Caki2 (cell line): ENCODE measurements at places on chromosomes 5 and 9.

- peak; percentile 10 for DNase-seq
Measured at GRCh38 chr9:108953983-108954574, 19.9 kb downstream of the ABITRAM start.

DNA sequence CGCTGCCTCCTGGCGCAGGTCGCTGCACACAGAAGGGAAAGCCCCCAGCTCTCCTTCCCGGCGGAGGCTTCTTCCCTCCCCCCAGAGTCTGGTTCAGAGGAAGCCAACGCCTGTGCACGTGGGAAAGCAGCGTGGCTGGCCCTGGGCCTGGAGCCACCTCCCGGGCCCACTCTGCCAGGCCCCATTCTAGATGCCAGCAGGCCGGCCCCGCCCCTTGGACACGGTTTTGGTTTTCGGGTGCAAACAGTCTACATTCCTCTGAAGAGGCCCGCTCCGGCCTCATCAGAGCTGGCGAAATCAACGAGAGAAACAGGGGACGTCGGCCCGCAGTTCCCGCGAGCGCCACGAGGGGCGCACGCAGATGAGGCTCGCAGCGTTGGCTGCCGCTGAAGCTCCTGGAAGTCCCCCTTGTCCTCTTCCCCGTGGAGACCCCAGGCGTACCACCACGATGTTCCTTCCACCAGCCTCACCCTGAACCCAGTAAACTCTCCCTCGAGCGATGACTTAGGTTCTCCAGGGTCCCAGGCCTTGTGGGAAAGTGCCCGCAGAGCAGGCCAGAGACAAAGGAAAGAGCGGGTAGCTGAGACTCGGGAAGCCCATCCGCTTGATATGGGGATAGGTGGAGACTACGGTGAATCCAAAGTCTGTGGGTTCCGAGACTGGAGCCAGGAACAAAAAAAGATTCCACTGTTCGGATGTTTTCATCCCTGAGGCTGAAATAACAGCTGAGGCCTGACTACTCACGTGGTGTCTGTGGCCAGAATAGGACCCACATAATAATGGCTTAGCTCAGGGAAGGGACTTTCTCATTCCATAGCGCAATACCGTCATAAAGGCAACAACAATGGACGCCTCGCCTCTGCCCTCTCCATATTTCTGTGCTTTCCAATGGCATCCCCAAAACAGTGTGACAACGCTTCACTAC lies 64.2 kb downstream of the KLF4 start:
- DNase-seq: peak; percentile 91

GRCh38 chr5:2992806-2993205 lies 241.3 kb upstream of the IRX2 start:
- no peak for DNase-seq

DNA sequence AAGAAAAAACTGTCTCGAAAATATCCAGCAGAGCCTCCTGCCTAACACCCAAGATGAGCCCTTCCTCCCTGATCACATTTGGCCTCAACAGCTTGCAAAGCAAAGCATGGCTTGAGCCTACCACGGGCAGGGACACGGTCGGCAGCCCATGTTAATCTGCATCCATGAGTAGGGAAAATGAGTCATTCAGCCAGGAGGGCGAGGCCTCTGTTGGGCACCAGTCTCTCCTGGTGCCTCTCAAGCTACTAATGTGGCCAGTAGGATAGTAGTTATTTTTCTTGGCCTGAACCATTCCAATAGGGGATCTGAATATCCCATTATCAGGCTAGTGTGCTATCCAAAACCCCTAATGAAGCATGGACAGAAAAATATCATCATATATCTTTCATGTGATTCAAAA lies 43.0 kb upstream of the SHB start:
- DNase-seq: peak; percentile 45

GRCh38 chr5:75567710-75568109 lies 43.5 kb upstream of the ANKDD1B start:
- DNase-seq: peak; percentile 57

DNA sequence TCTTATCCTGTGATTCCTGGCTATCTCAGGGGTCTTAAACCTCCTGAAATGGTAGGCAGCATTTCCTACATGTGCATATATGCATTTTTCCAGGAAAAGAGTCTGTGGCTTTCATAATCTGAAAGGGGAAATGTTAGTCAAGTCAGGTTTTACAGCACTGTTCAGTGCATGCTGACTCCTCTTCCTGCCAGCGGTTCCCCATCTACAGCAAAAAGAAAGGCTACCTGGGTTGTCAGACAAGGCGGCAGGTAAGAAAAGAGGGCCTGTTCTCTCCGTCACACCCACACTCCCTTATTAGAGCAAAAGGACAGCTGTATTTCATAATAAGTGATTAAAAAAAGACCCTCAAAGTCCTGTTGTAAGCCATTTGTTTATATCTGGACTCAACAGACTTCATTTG lies 4.3 kb upstream of the SPATA6L start:
- DNase-seq: no peak

DNA sequence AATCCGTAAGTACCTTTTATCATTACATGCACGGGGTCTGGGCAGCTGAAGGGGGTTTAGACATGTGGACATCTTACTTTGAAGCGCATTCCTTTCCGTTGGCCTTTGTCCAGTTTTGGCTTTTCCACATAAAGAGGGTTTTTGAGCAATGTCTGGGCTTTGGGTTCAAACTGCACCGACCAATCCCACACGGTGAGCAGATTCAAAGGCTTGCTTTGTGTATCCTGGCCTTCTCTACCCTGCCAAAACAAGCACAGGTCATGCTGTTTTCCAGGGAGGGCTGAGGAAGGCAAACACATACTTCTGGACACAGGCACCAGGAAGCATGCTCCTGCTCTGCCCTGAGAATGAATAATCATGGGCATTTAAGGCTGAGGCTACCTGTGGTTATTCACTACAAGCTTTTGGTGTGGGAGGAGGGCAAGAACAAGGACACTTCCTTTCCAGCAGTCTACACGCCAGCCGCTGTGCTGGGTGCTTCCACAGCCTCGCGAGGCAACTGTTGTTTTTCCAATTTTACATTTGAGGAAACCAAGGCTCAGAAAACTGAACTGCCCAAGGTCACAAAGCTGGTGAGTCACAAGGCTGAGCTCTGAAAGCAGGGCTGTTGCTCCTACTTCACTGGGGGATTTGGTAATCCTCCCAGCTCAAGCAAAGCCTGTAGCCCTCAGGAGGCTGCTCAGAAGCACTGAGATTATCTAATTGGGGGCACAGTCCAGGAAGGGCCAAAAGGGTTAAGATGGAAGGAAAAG lies 59.8 kb upstream of the GOLPH3 start:
- peak; percentile 13 for DNase-seq
